ENCODE measurements at places on chromosomes 13 and 19.

DNA sequence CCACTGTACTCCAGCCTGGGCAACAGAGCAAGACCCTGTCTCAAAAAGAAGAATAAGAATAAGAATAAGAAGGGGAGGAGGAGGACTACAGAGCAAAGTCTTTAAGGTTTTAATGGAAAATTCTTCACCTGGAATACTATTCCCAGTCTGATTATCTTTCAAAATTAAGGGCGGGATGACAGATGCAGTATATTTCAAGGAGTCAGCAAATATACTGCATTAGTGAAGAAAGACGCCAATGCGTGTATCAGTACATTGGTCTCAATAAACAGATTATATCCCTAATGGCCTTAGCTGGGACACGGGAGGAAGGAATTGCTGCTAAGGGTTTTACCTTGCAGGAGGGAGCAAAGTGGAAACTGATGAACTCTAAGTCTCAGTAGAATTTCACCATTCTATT is 54.1 kb upstream of the PDCD5 start:
- no peak for DNase-seq

- no peak for DNase-seq
Observed at GRCh38 chr13:32056316-32056715, 24.7 kb downstream of the FRY start.

DNA sequence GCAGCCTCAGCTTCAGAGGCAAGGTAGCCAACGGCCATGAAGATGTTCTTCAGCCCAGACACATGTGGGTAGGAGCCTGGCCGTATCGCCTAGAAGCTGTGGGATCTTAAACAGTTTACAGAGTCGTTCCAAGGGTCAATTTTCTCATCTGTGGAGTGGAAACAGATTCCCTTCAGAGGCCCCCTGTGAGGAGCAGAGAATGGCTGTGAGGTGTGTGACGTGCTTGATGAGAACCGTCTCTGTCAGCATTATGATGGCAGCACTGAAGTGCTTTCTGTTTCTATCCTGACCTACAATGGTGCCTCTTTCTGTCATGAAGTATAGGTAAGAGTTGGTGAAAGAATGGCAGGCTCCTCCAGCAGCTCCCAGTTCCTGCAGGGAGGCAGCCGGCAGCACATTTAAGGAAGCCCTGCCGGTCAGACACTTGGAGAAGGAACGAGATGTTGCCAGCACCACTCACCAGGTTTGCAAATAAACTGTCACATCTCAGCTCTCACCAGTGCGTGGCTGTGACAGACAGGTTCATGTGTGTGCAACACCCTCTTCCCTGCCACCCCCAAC is 277.3 kb downstream of the FOXO1 start:
- DNase-seq: no peak

GRCh38 chr19:27765397-27765796 is 1447.6 kb downstream of the UQCRFS1 start:
- no peak for DNase-seq

- no peak for DNase-seq
Observed at GRCh38 chr13:109135018-109135417, 505.6 kb downstream of the MYO16 start.

Data from anterior cingulate cortex (tissue), 58 donors.